ENCODE measurements at places on chromosomes 6 and 20.

DNA sequence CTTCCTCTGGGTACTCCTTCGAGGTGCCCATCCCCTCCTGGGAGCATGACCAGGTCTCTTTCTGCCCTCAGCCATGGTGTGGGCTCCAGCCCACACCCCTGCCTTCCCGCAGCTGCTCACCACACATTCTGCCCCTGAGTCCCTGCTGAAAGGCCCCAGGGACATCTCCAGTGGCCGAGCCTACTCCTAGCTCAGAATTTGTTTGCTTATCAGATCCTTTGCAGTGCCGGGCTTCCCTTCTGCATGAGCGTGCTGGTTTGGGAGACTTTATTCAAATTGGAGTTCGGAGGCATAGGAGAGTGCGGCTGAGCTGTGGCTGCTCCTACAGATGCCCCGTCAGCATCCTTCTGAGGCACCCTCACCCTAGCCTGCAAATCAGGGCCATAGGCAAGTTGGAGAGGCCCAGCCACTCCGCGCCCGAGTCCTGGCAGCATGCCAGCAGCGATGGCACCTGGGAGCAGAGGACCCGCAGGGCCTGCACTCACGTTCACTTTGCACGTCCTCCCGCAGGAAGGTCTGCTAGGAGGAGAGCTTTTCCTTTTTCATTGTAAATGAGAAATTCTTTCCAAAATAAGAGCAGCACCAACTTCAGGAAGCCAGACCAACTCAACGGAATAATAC is 327.3 kb downstream of the QKI start:
- no peak for DNase-seq

GRCh38 chr6:28947831-28948270 is 24.1 kb upstream of the TRIM27 start:
- DNase-seq: no peak

GRCh38 chr20:63736893-63737694 is 630 bp downstream of the LIME1 start:
- no peak for DNase-seq

DNA sequence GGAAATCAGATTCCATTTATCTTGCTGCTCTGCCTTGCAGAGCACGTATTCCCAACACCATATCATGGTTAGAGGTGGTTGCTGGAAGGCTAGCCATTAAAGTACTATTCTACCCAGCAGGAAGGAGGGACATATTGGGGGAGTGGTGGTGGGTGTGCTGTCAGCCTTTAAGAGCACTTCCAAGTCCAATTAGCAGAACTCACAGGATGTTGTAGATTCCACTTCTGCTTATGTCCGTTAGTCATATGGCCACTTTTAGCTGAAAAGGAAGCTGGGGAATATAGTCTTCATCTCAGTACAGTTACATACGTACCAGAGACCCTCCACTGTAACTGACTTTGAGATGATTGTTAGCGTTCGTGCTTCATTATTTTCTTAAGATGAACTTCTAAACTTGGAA is 94.4 kb downstream of the SAMD3 start:
- no peak for DNase-seq

- DNase-seq: no peak
Measured at GRCh38 chr6:74253261-74253660, 557.3 kb downstream of the CD109 start.

GRCh38 chr6:108837236-108837971 is 10.8 kb upstream of the ARMC2 start:
- no peak for DNase-seq

DNA sequence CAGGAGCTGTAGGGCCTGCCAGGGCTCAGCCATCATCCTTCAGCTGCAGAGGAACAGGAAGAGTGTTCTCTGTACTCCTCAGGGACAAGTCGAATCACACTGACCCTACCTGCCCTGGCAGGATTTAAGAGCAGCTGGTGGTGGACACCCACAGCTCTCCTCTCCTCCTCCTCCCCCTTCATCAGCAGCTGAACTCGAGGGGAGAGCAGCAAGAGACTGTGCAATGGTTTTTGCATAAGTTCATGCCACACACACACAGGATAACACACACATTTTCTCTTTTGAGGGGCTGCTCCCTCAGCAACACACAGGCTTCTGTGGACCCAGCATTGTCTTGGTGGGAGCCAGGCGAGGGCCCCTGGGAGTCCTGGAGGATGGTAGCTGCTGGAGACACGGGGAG is at the start of gene CST11:
Gene CST11 (minus strand): TSS at position 101 of the 400 bp plus-strand sequence. CDS start 65 bp downstream, at position 36.
- DNase-seq: no peak

- DNase-seq: no peak
Measured at GRCh38 chr6:41524634-41525011, 21.6 kb upstream of the FOXP4 start.

DNA sequence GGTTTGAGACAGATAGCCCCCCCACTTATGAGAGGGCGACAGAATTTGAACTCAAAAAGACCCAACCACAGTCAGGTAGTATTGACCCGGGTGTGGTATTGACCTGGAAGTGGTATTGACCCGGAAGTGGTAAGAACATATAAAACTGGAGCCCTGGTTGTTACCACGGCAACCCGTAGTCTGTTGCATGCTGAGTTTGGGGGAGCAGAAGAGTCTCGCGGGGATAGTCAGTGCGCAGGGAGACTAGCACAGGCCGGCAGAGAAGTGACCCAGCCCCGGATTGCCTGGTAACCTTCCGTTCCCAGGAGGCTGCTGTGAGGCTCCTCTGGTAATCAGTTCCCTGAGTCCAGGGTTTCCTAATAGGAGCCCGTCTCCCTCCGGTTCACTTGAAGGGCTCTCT is 96.2 kb downstream of the SNX5 start:
- DNase-seq: no peak

GRCh38 chr6:21103626-21104224 is 489.8 kb upstream of the SOX4 start:
- no peak for DNase-seq

DNA sequence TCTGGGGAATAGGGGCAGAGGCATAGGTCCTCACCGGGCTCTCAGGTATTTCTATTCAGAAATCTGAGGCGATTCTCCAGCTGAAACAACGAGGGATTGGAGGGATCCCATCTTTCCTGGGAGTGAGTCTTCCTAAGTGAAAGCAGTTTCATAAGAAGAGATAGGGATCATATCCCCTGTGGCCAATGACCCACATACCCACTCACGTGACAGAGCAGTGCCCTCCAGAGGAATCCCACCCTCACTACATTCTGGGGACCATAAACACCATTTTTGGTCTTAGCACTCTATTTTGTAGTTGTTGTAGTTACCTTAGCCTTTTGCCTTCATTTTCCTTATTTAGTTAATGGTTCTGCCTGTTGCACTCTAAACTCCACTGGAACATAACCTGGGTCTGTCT is 121.1 kb downstream of the GPR63 start:
- DNase-seq: no peak

DNA sequence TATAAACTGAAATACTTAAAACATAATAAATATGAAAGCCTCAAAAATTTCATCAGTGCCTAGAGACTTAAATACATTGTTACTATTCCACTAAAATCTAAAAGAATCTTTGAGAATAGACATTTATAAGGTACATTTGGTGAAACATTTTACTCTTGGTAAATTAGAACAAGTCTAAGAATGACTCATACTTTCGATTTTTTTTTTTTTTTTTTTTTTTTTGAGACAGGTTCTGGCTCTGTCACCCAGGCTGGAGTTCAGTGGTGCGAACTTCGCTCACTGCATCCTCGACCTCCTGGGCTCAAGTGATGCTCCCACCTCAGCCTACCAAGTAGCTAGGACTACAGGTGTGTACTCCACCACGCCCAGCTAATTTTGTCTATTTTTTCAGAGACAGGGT is 6.4 kb downstream of the FUCA2 start:
- no peak for DNase-seq

DNA sequence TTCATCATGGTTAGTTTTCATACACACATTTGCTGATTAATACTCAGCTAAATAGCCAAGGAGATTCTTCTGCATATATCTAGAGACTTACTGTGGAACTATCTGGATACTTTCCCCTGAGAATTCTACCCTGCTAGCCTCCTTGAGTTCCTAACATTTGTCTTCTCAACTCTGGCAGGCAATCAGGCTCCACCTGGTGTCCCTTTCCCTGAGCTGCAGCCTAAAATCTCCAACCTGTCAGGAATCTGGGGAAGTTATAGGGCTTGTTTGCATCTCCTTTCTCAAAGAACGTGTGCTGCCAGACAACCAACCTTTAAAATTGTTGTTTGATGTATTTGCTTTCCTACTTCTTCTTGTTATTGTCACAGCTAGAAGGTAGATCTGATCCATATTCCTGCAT is 73.4 kb downstream of the FUT9 start:
- no peak for DNase-seq

GRCh38 chr6:29760328-29760727 is 37.1 kb downstream of the HLA-F start:
- no peak for DNase-seq

GRCh38 chr6:35213824-35214756 is at the start of gene SCUBE3:
SCUBE3 (plus strand) TSS chr6:35213956; CDS start chr6:35214419, 463 bp downstream.
- DNase-seq: peak; percentile 17

- DNase-seq: no peak
Measured at GRCh38 chr6:165662749-165663376, at the start of gene PDE10A. PDE10A (minus strand) TSS chr6:165663241; CDS start chr6:165662811, 430 bp downstream.

- no peak for DNase-seq
Measured at GRCh38 chr6:30169658-30170614, 6.6 kb downstream of the TRIM15 start.

- DNase-seq: no peak
Measured at GRCh38 chr20:2695206-2695983, 2.8 kb downstream of the EBF4 start.

- DNase-seq: no peak
Measured at GRCh38 chr6:77620278-77620882, 32.5 kb upstream of the MEI4 start.

- no peak for DNase-seq
Measured at GRCh38 chr20:57377350-57377749, 13.8 kb upstream of the RBM38 start.

- no peak for DNase-seq
Measured at GRCh38 chr6:40347571-40348011, 239.6 kb downstream of the LRFN2 start.

GRCh38 chr20:4151991-4152695 is 136.8 kb upstream of the RNF24 start:
- peak; percentile 35 for DNase-seq

DNA sequence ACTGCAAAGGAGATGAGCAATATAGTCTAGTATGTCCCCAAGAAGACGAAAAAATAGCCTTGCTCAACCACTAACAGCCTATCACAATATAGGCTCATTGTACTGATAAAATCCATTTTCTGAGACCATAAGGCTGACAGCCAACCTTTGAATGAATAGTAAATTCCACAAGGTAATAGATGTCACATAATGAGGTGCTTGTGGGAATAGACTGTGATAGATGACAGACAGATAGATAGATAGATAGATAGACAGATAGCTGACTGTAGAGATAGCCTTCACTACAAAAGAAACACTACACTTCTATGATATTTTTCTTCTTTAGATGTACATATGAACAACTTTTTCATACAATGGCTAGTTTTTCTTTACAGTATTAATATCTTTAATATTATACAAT is 760.3 kb upstream of the NRSN1 start:
- DNase-seq: no peak

DNA sequence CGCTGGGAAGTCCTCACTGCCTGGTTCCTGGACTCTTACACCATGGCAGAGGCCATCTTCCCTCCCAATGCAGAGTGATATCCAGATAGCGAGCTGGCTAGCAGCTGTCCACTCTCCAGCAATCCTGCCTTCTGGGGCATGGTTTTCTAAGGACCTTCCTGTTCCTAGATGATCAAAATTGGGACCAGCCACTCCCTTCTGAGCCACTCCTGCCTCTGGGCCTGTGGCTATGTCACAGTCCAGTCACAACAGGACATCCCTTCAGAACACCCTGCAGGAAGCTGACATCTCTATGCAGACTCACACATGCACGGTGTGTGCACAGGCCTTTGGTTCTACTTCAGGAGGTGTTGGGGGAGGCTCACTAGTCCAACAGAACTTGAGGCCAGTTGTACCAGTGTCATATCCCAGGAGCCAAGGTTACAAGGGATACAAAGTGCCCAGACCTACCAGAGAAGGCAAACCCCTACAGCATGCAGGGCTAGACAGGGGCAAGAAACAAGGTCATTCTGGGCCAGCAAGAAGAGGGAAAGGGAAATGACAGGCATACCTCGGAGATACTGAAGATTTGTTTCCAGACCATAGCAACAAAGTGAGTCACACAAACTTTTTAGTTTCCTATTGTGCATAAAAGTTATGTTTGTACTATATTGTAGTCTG is 2.7 kb upstream of the MCCD1 start:
- no peak for DNase-seq

DNA sequence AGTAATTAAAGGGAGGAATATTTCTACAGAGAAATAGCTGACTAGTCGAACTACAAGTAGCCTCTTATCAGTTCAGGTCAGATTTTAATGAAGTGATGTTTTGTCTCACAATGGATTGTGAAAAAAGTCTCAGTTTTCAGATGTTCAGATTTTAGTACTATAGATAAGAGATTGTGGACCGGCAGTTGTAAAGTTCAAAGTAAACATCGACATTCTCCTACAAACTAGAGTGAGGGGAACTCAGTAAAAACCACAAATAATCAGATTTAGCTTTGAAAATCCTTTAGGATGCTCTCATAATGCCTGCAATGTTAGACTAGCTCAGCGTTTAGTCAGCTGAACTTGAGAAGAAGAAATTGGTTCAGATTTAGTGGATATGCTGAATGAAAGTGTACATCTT is 39.9 kb downstream of the RCAN2 start:
- DNase-seq: no peak

- DNase-seq: no peak
Measured at GRCh38 chr6:150751296-150751695, 114.2 kb upstream of the MTHFD1L start.

- DNase-seq: no peak
Measured at GRCh38 chr6:90156861-90157260, 139.8 kb downstream of the BACH2 start.

DNA sequence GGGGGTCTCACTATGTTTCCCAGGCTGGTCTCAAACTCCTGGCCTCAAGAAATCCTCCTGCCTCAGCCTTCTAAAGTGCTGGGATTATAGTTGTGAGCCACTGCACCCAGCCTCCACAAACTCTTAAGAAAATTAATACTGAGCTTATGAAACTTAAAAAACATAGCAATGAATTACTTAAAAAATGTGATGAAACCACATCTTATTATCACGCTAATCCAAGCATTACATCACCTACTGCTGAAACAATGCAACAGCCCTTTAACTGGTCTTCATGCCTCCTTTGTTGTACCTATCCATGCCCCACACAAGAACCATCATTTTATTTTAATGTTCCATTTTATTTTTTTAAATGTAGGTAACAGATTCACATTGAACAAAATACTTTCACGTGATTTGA is 24.9 kb downstream of the SESN1 start:
- DNase-seq: no peak

Measured in GM18507 (cell line).